Activated T-cell treated with anti-CD3 and anti-CD28 coated beads, Interleukin-2, amount 50 U/mL, for 48 hours (primary cell): ENCODE measurements at places on chromosomes 5 and 9.

DNA sequence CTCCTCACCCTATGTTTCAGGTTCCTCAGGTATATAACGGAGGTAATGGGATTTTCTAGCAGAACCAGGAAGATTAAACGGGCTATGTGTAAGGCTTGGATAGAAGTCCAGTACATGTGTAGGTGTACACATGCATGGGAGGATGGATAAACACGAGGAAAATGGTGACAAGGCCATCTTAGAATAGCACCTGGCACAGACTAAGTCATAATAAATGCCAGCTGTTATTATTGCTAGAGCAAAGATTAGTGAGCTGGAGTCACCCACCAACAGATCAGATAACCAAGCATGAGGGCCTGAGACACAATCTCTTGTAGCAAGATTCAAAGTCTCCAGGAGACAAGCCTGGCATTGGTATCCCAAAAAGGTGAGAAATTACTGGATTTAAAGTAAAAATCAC is 21.1 kb downstream of the SPOCK1 start:
- no peak for DNase-seq

DNA sequence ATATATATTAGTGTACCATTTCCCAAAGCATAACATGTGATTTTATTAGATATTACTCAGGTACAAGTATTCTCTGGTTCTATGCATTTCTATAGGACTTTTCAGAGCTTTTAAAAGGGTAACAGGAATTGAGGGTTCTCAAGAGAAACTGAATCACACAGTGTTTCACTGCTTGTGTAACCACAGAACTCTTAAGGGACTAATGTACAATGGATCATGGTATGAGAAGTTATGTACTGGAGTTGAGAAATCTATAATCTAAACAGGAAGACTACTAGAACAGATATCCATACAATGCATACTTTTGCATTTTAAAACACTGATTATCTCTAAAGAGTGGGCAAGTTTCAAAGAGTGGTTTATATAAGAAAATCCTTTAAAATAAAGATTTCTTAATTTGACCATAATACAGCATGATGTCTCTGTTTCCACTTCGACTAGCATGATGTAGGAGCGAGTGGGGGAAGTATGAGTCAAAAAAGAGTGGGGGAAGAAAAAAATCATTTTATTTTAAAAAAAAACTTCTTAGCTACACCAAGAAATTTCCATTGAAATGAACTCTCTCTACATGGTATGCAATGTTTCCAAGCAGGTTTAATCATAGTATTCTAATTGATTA is 183.5 kb downstream of the RFX3 start:
- DNase-seq = no peak

DNA sequence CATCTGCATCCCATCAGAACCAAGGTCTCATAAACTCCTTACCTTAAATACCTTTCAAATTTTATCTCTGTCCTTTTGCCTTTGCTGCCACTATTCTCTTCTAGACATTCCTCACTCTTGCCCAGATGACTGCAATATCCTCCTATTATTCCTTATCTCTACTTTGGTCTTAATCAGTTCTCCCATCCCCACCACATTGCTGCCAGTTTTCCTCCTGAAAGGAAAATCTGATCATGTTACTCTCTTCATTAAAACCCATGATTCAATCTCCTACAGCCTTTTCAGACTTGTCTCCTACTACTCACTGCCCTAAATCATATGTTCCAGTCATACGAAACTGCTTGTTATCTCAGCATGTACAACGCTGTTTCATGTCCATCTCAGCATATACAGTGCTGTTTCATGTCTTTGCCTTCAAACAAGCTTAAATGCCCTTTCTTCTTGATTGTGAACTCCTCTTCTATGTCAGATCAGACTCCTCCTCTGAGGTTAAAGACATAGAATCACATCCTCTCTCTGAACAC is 152.6 kb upstream of the FST start:
- no peak for DNase-seq

DNA sequence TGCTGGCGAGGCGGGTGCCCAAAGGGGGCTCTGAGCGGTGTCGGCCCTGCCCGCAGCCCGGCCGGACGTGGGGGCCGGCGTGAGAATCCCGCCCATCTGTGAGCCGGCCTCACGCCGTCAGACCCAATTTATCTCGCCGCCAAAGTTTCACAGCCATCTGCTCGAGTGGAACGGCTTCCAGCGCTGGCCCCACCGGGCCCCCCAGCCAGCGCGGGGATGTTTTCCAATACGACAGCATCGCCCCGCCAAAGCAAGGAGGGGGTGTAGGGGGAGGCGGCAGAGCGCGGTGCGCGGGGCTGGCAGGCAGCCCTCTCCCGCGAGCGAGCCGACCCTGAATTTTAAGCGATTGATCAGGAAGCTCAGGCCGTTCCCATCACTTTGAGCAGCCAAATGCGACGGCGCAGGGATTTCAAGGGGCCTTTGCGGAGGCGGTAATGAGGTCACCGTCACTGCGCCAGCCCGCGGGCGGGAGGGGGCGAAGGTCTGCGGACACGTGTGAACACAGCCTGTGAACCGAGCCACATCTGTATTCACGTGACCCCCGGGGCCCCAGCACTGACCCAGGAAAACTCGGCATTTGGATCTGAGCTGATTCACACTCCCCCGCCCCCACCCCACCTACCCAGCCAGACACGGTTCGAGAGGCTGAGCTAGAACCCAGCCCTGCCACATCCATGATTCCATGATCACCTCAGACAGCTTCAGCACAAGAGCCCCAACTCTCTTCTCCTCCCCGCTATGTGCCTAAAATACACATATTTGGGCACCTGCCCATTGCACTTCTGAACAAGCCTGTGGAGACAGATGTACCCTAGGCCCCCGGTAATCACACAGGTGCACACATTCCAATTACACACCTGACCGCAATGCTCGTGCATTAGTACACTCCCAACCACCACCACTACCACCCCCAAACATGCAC is 47.8 kb upstream of the PSD2 start:
- DNase-seq = peak; percentile 70

- DNase-seq = no peak
Observed at GRCh38 chr9:87888501-87888900, 5.8 kb downstream of the SPATA31E1 start.

GRCh38 chr9:76642701-76643209 is 121.5 kb upstream of the PCA3 start:
- DNase-seq = no peak

- no peak for DNase-seq
Observed at GRCh38 chr9:122785269-122785668, 3.5 kb upstream of the OR5C1 start.

DNA sequence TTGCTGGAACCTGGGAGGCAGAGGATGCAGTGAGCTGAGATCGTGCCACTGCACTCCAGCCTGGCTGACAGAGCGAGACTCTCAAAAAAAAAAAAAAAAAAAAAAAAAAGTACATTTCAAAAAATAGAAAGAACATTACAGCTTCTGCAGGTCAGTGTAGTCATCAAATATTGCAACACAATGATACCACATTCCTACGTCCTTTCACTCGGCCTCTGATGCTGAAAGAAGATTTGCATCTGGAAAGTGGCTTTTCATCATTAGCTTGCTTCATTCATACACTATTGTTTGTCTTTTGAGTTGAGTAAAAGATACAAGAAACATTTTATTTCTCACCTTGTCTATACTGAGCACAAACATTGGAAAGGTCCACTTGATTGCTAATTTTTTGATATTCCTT is 59.6 kb upstream of the CPLANE1 start:
- no peak for DNase-seq
